Hindlimb muscle (tissue), 1 donor: ENCODE measurements at places on chromosomes 7 and 10.

- DNase-seq = no peak
Observed at GRCh38 chr10:85643845-85644525, 722.6 kb downstream of the GRID1 start.

GRCh38 chr7:39691821-39692220 is 68.4 kb downstream of the RALA start:
- no peak for DNase-seq

DNA sequence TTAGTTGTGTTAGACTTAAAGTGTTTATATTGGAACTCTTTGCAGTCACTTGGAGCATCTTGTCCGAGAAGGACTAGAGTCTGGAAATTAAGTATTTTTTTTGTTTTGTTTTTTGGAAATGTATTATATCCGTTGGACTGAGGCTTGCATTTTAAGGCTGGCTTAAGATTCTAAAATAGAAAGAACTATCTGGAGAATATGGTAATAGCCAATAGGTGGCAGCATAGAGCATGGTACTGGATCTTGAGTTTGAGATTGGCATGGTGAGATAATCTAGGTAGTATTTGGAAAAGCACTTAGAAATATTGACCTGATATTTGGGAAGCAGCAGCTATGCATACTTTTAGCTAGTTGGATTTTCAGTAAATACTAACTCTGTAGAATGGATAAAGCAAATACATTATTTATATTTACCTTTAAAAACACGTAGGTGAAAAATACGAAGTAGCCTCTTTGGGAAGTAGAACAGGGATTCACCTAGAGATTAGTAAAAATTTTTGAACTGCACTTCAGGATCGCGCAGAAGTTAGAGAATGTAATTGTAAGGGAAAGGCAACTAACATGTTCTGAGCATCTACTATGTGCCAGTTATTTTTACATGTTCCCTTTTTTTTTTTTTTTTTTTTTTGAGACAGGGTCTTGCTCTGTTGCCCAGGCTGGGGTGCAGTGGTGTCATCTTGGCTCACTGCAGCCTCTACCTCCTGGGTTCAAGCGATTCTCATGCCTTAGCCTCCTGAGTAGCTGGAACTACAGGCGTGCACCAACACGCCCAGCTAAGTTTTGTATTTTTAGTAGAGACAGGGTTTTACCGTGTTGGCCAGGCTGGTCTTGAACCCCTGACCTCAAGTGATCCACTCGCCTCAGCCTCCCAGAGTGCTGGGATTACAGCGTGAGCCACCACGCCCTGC is 78.6 kb downstream of the LCOR start:
- DNase-seq = peak; percentile 8

GRCh38 chr7:113444261-113444660 is 325.9 kb upstream of the SMIM30 start:
- no peak for DNase-seq

GRCh38 chr7:127911968-127912511 is 119.2 kb downstream of the LRRC4 start:
- no peak for DNase-seq

DNA sequence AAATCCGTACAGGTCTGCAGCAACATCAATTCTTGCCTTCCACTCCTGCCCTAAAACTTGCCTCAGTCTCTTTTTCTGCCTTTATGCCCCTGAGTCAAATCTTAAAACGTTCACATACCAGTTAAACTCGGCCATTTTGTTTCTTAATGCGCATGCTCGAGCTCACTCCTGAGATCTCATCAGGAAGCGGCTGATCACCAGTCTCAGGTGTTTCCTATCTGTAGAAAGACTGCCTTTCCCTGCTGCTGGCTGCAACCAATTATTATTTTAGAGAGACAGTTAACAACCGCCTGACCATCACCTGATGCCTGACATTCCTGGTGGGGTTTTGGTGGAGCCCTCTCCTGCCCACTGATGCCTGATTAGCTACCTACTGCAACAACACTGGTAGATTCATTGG is 70.2 kb upstream of the TMEM140 start:
- DNase-seq = no peak

GRCh38 chr7:130912862-130913638 is 179.0 kb upstream of the KLF14 start:
- DNase-seq = peak; percentile 67

- no peak for DNase-seq
Observed at GRCh38 chr10:74300666-74301065, 149.6 kb downstream of the ADK start.

DNA sequence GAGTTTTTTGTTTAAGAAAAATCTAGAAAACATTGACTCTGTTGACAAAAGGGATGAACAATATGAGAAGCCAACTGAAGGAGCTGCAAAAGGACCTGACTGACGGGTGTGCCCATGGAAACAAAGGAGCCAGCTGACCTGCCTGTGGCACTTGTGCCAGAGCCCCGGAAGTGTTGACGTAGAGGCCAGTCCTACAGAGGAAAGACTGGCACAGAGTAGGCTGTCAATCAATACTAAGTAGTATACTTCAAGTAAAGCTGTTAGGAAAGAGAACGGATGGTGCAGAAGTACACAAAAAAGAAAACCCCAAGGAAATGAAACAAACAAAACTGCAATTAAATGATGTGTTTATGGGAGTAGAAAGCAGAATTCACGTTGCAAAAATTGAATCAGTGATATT is 19.0 kb upstream of the ABI1 start:
- DNase-seq = no peak

DNA sequence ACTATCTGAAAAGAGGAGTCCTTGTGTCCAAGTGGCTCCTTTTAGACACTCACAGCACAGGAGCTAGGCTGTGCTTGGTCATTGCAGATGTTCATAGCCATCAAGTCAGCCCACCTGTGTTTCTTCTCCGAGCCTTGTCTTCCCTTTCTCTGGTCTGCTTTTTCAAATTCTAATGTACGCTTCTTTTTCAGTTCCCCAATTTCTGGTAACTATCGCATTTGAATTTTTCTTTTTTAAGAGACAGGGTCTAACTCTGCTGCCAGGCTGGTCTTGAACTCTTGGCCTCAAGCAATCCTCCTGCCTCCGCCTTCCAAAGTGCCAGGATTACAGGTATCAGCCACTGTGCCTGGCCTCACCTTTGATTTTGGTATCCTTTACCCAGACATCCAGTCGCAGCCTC is 18.9 kb downstream of the APBB1IP start:
- DNase-seq = no peak

- DNase-seq = no peak
Observed at GRCh38 chr7:44281811-44282600, 43.4 kb downstream of the CAMK2B start.

- no peak for DNase-seq
Observed at GRCh38 chr7:15403751-15404150, 158.1 kb downstream of the AGMO start.
